D721Med (cell line): ENCODE measurements at places on chromosomes 1 and 21.

- DNase-seq = no peak
Observed at GRCh38 chr1:53125623-53126360, 16.6 kb downstream of the SLC1A7 start.

DNA sequence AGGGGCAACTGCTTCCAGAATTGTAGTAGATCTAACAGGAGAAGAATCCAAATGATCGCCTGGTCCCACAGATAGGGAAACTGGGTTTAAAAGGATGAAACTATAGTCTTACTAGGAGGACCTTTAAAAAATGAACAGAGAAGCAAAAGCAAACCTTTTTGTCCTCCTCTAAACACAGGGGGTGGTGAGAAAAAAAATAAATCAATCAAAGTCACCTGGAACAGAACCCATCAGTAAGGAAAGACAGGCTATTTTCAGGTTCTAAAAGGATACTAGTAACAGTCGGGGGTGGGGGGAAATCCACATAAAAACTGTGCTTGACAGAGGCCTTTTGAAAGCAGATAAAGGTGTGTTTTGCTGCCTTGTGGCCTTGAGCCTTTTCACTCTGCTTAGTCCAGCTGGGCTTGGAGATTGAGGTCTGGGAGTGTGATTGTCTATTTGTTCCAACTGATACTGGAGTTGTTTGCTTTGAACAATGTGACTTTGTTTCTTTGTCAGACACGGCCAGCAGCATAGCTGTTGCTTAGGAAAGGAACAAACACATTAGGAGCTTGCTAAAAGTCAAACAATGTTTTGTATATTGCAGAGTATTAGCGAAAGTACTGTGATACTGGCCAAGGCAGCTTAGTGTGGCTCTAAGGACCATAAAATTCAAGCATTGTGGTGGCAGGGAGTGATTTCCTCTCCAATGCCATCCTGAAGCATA, 141.1 kb upstream of the IRF2BP2 start:
- no peak for DNase-seq

GRCh38 chr1:198734323-198735008, 95.6 kb downstream of the PTPRC start:
- DNase-seq = no peak

DNA sequence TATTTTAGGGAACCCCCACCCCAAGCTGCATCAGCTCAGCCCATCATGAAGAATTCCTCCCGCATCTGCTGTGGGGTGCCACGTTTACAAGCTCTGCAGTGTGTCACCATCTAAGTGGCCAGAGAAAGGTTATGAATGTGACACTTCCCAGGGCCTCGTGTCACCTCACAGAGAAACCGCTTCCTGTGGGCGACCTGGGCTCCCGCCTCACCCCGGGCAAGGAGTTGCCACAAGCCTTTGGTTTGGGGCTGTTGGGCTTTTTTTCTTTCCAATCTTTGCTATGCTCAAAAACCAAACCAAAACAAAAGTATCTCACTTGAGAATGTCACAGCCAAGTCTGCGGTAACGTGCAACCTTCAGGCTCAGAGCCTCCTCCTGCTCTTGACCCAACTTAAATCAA, 82.1 kb upstream of the ARHGEF16 start:
- no peak for DNase-seq

GRCh38 chr1:58608297-58608696, 31.2 kb upstream of the TACSTD2 start:
- DNase-seq = no peak

- no peak for DNase-seq
Observed at GRCh38 chr1:101145449-101145820, 91.4 kb upstream of the S1PR1 start.

DNA sequence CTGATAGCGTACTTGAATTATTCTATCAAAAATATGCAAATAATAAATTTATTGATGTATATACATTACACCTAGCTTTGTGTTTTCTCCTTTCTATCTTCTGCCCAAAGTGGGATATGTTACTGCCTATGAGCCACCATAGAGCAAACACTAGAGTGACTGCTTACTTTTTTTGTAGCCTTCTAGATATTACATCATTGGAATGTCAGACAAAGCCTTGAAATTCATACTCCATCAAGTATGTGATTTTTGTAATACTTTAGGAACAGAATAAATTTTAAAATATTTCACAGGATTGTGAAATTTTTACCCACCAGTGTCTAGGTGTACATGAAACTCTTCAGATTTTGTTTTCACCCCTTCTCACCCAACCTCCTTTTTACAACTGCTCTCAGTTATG, 787.6 kb downstream of the USP25 start:
- no peak for DNase-seq
